ENCODE measurements at places on chromosomes 16 and 17. TPM values are rescaled to one million over a fixed set of nuclear protein-coding genes. Genes with fewer than 3 reads are reported as not detected.

- DNase-seq: no peak
Observed at GRCh38 chr16:15966836-15967546, 17.6 kb downstream of the ABCC1 start.

DNA sequence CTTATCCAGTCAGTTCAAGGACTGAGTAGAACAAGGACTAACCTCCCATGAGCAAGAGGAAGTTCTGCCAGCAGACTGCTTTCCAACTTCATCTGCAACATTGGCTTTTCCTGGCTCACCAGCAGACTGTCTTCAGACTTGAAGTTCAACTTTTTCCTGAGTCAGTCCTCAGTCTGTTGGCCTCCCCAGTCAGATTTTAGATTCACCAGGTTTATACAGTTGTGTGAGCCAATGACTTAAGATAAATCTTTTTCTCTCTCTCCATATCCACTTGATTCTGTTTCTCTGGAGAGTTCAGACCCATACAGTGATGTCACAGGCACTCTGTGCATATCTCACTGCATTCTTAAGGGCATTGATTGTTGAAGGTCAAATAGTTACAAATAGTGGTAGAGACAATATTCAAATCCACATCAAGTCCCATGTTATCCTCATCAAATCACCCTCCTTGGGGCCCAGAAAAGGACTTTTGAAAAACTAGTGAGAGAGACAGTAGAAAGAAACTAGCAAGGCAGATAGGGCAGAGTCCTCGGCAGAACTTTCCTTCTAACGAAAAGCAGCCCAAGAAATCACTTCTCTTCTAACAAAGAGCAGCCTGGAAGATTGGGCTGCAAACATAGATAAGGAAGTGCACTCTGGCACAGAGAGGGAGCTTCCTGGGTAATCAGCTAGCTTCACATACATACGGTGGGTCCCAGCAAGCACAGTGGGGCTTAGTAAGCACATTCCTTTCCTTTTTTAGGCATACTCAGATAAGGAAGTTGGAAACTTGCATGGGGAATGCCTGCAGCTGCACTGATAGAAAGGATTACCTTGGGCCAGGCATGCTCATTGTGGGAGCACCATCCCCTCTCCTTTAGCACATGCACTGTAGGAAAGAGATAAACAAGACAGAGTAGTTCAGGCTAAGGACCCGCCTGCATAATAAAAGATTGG is 132.3 kb upstream of the FAM20A start:
- no peak for DNase-seq

DNA sequence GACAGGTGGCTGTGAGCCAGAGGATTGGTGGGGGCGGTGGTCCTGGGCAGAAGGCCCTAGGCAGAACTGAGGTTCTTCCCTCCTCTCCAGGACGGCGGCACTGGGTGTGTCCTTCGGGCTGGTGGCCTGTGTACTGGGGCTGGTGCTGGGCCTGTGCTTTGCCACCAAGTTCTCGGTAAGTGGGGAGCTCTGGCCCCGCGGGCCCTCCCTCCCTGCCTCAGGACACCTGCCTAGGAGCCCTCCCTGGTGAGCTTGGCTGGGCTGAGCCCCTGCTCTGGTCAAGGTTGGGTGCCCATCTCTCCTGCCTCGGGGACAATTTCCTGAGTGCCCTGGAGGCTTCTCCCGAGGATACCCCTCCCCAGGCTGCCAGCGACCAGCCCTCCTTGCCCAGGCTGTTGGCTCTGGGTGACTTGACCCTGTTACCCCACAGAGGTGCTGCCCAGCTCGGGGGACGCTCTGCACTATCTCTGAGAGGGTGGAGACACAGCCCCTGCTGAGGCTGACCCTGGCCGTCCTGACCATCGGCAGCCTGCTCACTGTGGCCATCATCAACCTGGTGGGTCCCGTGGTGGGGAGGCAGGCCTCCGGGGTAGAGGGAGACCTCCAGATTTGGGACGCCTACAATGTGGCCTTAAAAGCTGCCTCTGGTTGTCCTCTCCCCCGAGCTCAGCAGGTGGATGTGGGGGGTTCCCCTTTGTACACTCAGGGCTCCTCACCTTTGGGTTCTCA is 42.0 kb downstream of the ADCY7 start:
- DNase-seq: no peak

GRCh38 chr17:30225112-30225511 is 10.4 kb downstream of the SLC6A4 start:
- DNase-seq: no peak

DNA sequence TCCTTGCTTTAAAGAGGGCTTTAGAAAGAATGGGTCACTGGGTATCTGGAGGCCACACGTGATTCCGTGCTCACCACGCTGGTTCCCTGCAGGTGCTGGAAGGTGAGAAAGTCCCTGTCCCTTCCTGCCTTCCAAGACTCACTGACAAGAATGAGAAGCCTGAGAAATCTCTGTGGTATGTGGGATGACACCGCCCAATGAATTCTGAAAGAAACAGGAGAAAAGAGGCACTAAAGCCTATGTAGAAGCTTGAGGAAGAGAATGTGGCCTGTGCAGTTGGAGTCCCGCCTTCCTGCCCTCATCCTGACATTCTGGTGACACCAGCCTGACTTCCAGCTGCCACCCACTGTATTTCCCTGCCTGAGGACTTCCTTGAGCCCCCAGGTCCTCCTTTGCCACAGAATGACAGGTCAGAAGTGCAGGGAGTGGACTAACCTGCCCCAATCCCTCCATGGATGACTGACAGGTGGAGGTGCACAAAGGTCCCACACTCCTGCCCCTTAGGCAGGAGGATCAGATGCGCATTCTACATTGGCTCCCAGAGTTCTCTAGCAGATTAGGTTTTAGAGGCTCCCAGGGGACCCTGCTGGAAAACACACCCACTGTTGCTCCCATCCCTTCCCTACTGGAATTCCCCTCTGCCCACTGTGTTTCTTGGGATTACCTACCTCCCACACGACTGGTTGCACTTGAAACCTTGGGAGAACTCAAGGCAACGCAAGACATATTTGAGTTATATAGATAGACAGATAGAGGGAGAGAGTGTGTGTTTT is 38.6 kb upstream of the TENT4B start:
- no peak for DNase-seq

GRCh38 chr16:67030221-67030962 is 1.4 kb downstream of the CBFB start:
- no peak for DNase-seq

GRCh38 chr17:77677630-77678029 is 280.9 kb upstream of the TNRC6C start:
- no peak for DNase-seq

- DNase-seq: peak; percentile 50
Observed at GRCh38 chr17:74759243-74759801, 10.9 kb downstream of the NHERF1 start.

DNA sequence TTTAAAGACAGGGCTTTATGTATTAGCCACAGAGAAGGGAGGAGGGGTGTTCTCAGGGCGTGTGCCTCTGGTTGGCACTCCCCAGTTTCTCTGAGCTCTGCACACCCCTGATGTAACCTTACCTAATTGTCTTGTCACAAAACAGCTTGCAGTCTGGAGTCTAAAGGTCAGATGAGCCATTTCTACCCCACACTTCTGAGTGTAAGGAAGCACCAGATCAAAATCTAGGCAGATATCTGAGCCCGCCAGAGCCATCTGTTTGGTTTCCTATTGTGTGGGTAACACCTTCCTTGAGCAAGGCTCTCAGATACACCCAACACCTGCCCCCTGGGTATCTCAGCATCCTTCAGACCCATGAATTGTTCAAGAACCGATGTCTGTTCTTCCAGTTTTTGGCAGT is 15.5 kb downstream of the CDH1 start:
- DNase-seq: peak; percentile 76

DNA sequence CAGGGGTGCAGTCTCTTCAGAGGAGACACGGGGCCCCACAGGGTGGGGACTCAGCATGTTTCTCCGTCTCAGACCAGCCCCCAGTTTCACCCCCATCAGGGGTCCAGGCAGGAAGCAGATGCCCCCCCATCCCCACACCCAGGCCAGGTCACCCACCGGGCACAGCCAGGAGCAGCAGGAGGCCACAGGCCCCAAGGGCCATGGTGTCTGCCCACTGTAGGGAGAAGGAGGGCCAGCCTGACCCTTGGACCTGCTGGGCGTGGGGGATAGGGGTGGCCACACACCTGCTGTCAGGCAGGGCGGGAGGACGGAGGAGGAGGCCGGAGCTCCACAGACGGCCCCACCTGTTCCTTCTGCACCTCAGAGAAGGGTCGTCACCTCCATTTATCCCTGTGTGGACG is at the start of gene TPSG1:
TPSG1 (minus strand) TSS at position 218 of the 401 bp plus-strand sequence; CDS start at position 202, 16 bp downstream.
- DNase-seq: no peak

DNA sequence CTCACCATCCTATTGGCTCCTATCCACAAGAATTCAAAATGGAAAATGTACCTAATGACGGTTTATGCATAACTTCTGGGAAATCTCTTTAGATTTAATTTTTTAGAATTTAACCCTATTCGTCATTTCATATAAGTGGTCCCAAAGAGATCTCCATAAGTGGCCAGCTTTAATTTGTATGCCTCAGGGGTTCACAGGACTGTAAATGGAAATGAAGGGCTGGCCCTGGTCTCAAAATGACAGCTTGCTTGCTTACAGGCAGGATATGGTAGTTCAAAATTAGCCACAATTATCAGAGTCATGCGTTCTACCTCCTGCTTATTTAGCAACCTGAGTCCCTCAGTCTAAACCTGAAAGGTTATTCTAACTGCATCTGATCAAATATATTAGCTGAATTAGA is 6.6 kb upstream of the NACA2 start:
- no peak for DNase-seq

- DNase-seq: no peak
Observed at GRCh38 chr16:84884596-84885341, 65.0 kb downstream of the CRISPLD2 start.

- no peak for DNase-seq
Observed at GRCh38 chr17:74088285-74088933, 115.1 kb upstream of the RPL38 start.

GRCh38 chr17:15171167-15172047 is 93.7 kb downstream of the PMP22 start:
- DNase-seq: no peak

GRCh38 chr17:12953156-12953555 is 64.7 kb downstream of the ELAC2 start:
- no peak for DNase-seq

- DNase-seq: no peak
Observed at GRCh38 chr17:77212081-77212832, 71.5 kb downstream of the SEC14L1 start.

- DNase-seq: no peak
Observed at GRCh38 chr16:82700541-82701235, 73.9 kb downstream of the CDH13 start.

Gene C16orf54
- 45.0 TPM for polyA plus RNA-seq

Gene ITGAL
- 256 TPM for polyA plus RNA-seq

Gene KRTAP16-1
- polyA plus RNA-seq: 0.58 TPM

Gene CD68
- 1.2 TPM for polyA plus RNA-seq

Gene FAM171A2
- 0.28 TPM for polyA plus RNA-seq

Gene DPEP3
- polyA plus RNA-seq: 0.10 TPM

Gene TNK1
- 3.1 TPM for polyA plus RNA-seq

Gene SMTNL2
- not detected for polyA plus RNA-seq

Gene HEXIM1
- 5.6 TPM for polyA plus RNA-seq
